AG08395 (cell line): ENCODE measurements at places on chromosomes 2 and 18.

GRCh38 chr2:145091967-145092366 lies 572.0 kb upstream of the ZEB2 start:
- no peak for DNase-seq

GRCh38 chr2:195619590-195619989 lies 37.4 kb upstream of the SLC39A10 start:
- no peak for DNase-seq

DNA sequence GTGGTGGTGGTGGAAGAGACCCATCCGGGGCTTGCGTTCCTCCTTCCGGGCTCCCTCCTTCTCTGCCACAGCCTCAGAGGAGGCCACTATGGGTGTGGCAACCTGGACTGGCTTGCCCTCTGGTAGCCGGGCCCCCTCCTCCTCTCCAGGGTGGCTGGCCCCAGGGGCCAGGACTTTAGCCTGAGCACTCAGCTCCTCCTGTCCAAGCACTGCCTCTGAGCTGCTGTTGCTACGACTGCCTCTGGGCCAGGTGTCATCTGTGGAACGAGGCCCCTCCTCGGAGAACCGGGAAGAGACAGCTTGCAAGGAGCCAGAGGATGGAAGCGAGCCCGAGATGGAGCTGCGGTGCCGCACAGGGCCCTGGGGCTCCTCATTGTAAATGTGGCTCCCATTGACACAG lies 16.7 kb upstream of the SFXN5 start:
- no peak for DNase-seq

- DNase-seq: no peak
Measured at GRCh38 chr2:233115741-233116140, 55.6 kb downstream of the INPP5D start.

DNA sequence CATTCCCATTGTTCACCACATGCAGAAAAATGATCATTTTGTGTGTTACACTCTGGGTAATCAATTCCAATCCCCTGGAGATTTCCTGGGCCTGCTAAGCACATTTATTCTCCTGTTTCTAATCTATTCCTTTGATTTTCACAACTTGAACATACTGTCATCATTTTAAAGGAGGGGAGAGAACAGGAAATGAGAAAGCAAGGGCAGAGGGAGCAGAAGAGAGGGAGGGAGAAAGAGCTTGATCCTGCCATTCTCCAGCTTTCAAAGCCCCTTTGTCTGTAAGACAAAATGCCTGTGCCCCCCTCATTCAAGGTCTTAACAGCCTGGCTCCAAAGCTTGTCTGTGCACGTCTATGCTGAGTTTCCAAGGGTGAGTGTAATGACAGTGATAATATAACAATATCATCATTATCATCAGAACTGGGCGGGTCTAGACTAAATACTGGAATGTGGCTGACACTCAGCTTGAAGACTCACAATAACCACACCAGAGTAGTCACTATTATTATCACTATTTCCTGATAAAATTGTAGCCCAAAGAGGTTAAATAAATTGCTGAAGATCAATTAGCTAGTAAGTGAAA lies 164.4 kb upstream of the KLHL29 start:
- DNase-seq: no peak

GRCh38 chr18:68676913-68677312 lies 38.0 kb downstream of the TMX3 start:
- DNase-seq: peak; percentile 23

DNA sequence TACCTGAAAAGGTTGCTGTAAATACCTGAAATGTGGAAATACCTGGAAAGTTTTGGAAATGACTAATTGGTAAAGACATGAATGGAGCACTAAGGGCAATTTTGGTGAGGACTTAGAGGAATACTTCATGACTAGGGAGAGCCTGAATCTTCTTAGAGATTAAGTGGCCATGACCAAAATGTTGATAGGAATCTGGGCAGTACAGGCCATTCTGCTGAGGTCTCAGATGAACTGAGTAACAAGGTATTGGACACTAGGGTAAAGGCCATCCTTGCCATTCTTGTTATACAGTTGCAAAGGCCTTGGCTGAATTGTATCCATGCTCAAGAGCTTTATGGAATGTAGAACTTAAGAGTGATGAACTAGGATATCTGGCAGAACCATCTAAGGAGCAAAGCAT lies 742.9 kb upstream of the RAB6C start:
- no peak for DNase-seq

GRCh38 chr2:41934329-41934958 lies 113.4 kb upstream of the PKDCC start:
- DNase-seq: peak; percentile 35

- peak; percentile 57 for DNase-seq
Measured at GRCh38 chr18:34493099-34493544, 217.0 kb upstream of the DTNA start.

GRCh38 chr18:49733896-49734585 lies 79.3 kb downstream of the ACAA2 start:
- DNase-seq: no peak

GRCh38 chr2:158718851-158719250 lies 76.3 kb upstream of the DAPL1 start:
- no peak for DNase-seq

GRCh38 chr2:12094134-12094533 lies 347.7 kb downstream of the LPIN1 start:
- no peak for DNase-seq

- DNase-seq: no peak
Measured at GRCh38 chr2:101734505-101735165, 37.1 kb downstream of the MAP4K4 start.

- no peak for DNase-seq
Measured at GRCh38 chr18:79738041-79738461, 58.4 kb downstream of the CTDP1 start.

DNA sequence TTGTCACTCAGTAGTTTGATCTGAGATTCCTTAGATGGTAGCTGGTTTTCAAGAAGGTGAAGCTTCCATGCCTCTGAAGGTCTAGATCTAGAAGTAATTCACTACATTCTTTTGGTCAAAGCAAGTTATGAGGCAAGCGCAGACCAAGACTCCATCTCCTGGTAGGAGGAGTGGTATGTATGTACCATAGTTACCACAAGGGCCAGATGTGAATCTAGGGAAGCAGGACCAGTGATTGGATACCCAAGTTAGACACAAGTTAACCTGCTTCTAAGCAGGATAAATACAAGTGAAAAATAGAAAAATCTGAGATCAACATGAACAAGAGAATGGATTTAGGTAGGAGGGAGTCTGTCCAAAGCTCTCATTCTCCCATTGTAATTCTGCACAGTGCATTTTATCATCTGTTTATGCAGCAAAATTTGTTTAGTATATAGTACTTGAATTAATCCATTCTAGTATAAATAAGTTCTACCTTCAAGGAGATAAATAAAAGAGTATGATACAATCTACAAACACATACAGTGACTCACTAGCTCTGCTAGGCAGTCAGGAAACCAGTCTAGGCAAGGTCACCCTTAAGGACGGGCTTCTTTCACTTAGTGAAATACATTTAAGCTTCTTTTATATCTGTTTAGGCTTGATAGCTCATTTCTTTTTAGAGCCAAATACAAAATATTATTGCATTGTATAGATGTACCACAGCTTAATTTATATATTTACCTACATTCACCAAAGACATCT lies 14.2 kb upstream of the DOCK10 start:
- no peak for DNase-seq

DNA sequence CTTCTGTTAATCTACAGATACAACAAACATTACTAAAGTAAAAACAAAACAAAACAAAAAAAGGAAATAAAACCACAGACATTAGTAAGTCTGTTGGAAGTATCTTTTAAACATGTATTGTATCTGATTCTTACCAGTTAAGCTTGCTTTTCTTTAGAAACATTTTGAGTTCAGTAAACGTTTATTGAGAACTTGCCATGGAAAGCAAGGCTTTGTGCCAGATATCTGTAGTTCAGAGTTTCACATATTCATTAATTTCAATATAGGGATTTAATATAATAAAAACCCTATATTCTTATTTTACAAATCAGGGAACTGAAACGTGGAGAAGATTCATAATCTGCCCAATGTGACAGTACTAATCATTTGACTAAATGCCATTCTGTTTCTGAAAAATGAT lies 1101.0 kb upstream of the GYPC start:
- no peak for DNase-seq

- DNase-seq: no peak
Measured at GRCh38 chr2:208542465-208543041, 136.0 kb downstream of the PTH2R start.

GRCh38 chr2:66561645-66562303 lies 126.8 kb downstream of the MEIS1 start:
- DNase-seq: no peak
